ENCODE measurements at places on chromosomes 2 and 18.

DNA sequence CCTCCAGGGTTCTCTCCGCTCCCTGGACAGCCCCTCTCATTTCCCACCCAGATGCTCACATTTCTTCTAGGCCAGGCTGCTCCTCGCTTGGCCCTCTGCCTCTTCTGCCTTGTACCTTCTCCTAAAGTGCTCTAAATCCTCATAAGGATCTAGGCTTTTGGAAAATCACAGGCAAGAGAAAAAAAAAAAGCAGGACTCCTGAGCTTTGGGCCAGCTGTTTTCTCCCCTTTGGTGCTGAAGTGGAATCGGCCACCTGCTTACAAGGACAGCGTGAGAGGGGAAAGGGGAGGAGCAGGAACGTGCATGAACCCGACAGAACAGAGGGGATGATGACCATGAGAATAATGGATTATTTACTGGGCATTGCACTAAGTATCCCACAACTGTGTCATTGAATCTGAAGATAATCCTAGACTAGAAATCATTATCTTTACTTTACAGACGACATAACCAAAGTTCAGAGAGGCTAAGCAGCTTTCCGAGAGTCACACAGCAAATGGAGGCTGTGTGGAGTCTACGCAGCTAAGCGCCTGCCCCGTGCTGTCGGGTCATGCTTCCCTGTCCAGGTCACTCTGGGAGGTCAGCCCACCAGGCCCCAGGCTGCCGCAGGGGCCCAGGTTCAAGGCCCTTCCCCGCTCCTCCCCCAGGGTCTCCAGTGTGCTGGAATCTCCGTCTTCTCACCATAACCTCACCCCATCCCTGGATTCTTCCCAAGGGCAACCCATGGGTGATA lies 141.9 kb downstream of the PXDN start:
- DNase-seq = peak; percentile 73

DNA sequence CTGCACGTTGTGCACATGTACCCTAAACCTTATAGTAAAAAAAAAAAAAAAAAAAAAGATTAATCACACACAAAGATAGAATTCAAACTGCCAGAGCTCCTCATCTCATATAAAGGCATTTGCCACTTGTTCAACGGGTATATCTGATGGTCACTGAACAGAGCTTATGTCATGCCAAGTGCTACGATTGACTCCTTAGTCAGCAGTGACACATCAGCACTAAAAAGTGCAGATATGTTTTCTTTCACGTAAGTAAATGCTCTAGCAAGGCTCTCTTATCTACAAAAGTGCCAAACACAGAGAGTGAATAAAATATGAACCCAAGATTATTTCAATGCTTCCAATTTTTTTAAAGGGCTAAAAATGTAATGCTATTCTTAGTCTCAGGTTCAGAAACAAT lies 1.1 kb downstream of the LMAN1 start:
- DNase-seq = no peak

- DNase-seq = no peak
These were observed 88.9 kb upstream of the RBBP8 start for GRCh38 chr18:22844190-22844589.

- DNase-seq = no peak
These were observed 222.4 kb upstream of the APCDD1 start for GRCh38 chr18:10232062-10232461.

GRCh38 chr2:64721320-64721623 lies 67.6 kb upstream of the SERTAD2 start:
- no peak for DNase-seq

DNA sequence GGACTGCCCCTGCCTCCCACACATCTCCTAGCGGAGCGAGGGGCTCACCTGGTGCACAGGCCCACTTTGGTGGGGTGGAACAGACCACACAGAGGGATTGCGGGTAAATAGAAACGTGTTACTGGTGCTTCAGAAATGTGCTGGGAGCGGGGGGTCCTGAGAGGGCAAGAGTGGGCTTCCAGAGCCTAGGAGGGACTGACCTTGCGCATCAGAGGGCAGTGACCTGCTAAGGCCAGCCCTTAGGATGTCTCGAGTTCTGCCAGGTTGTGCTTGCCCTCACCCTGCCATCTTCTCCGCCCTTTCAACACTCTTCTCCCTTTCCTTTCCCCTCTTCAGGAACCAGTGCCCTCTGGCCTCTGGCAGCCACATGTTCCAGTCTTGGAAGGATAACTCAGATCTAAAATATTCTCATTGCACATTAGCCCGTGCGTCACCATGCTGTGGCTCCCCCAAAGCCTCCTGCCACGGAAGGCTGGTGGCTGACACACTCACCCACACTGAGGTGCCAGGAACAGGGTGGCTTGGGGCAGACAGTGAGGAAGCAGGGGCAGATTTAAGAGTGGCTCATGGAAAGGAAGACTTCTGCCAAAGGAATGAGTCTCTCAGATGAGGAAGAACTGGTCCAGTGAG lies 89.6 kb downstream of the MCFD2 start:
- no peak for DNase-seq

DNA sequence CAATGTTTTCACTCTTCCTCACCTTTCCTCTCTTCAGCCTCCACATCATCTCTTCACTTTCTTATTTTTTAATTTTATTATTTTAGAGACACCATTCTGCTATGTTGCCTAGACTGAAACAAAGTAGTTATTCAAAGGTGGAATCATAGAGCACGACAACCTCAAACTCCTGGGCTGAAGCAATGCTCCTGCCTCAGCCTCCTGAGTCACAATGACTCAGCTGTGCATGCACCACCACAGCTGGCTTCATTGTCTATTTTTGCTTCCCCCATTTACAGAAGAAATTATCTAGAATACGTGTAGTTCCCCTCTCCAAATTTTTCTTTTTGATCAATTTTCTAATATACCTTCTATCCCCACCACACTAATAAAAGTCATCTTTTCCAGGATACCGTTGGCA lies 911.5 kb upstream of the SOX11 start:
- DNase-seq = no peak

GRCh38 chr2:12895017-12895416 lies 178.3 kb downstream of the TRIB2 start:
- DNase-seq = no peak

GRCh38 chr18:47628893-47629292 lies 301.6 kb downstream of the SMAD2 start:
- no peak for DNase-seq

DNA sequence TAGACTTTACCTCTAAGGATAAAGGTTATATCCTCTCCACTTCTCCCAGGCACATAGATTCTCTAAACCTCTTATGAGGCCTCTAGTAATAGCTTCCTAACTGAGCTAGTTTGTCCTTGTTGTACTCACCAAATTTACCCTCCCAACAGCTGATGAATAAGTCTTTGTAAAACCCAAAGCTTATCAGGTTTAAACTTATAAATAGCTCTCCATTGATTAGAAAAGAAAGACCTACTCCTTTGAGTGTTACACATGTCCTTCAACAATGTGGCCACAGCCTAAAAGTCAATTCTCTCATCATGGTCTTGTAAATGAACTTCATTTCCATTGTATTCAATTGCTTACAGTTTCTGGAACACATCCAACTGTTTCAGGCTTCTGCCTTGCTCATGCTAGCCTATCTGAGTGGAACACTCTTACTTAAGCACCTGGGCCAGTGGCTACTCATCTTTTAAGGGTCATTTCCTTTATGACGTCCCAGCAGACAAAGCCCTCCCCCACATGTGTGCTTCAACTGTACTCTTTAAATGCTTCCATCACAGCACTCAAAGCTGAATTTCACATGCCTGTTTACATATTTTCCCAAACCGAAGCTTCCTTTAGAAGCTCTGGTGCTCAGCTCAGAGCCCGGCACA lies 131.6 kb downstream of the CDH2 start:
- DNase-seq = no peak

DNA sequence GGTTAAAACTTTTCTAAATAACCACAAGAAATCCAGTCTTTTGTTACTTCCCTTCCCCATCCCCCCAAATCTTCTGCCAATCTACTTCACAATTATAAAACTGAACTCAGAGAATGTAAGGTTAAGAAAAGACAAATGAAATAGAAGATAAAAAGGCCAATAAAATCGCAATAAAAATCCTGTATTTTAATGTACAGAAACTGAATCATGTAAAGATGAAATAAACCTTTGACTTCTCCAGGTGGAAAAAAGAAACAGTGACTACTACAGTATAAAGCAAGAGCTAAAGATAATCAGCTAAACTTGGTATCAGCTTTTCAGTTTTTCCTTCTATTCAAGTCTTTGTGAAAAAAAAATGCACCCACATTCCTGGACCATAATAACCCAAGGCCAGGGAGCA lies 1.7 kb downstream of the SYT4 start:
- no peak for DNase-seq

- no peak for DNase-seq
These were observed 600.5 kb downstream of the SATB2 start for GRCh38 chr2:198857246-198857645.

DNA sequence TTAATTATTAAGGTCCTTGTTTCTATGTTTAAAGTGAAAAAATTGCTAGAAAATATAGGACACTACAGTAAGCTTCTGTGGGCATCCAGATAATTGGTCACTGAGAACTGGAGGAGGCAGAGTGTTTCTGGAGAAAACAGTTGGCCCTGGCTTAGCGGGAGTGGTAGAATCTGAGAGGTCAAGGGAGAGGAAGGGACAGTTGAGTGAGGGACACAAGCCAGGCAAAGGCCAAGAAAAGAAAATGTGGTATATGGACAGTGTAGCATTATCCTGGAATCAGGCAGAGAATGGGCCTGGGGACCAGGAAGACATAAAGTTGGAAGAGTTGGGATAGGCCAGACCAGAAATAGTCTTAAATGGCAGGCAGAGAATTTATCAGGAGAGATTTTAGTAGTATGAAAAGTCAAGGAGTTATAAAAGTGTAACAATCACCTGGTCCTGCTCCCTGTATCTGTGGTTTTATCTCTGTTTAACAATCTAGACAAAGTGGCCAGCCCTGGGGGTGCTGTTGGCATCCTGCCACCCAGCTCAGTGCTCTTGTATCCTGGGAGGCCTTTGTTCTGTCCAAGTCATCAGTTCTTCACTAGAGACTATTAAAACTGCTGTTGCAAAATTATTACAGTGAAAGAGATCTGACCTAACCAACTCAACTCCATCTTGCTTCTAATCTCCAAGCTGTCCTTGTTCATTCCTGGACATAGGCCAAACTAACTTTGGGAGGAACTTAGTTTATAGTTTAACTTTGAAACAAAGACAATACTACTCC lies 15.4 kb upstream of the MSGN1 start:
- DNase-seq = no peak
